ENCODE measurements at places on chromosomes 7 and 10.

GRCh38 chr7:134865001-134865845, 85.8 kb downstream of the CALD1 start:
- no peak for DNase-seq

DNA sequence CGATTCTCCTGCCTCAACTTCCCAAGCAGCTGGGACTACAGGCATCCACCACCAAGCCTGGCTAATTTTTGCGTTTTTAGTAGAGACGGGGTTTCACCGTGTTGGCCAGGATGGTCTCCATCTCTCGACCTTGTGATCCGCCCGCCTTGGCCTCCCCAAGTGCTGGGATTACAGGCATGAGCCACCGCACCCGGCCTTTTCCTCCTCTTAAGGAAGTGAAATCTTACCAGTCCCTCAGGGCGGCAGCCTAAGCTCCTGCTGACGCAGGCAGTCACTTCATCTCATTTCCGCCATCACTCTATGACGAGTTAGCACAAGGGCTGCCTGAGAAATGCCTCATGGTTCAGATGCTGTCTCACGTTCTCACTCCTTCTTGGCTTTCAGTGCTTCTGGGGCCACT, 246.0 kb upstream of the SHH start:
- no peak for DNase-seq

- no peak for DNase-seq
These were observed 4.6 kb downstream of the UFSP1 start for GRCh38 chr7:100884736-100885439.

- no peak for DNase-seq
These were observed 35.9 kb upstream of the HDAC9 start for GRCh38 chr7:18459484-18460245.

DNA sequence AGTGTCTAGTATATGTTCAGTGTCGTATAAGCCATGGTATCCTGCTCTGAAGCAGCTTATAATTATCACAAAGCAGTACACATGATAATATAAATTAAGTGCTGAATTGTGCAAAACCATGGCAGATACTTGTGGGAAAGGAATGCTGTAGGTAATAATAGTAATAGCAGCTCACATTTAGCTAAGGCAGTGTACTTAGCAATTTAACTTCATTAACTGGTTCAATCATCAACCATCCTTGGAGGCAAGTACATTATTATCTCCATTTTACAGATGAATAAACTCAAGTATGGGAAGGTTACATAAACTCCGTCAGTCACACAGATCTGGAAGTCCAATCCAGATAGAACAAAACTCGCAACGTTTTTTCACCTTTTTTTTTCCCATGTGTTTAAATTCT, 21.6 kb upstream of the RNF148 start:
- DNase-seq: no peak

DNA sequence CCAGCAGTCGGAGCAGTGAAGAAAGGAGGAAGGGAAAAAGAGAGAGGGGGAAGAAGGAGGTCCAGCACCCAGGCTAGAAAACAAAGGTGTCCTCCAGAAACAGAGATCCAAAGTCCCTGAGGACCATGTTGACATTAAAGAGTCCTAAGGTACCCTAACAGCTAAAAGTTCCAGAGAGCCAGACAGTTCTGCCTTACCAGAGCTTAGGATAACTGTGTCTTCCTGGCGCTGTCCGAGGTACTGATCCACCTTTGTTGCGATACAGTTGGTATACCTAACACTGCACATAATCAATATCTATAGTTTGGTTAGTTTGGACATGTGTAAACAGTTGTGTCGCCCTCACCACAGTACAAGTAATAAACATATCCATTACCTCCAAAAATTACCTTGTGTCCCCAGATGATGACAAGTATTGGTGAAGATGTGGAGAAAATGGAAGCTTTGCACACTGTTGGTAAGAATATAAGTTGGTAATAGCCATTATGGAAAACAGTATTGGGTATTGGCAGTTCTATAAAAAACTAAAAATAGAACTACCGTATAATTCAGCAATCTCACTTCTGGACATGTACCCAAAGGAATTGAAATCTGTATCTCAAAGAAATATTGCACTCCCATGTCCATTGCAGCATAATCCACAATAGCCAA, 59.8 kb downstream of the GRID1 start:
- DNase-seq: no peak

- no peak for DNase-seq
These were observed 40.9 kb downstream of the CCNY start for GRCh38 chr10:35377050-35377728.

GRCh38 chr10:29689001-29689400, 54.2 kb upstream of the SVIL start:
- DNase-seq: no peak

GRCh38 chr7:130356121-130356875, 11.7 kb downstream of the CPA5 start:
- DNase-seq: peak; percentile 97

DNA sequence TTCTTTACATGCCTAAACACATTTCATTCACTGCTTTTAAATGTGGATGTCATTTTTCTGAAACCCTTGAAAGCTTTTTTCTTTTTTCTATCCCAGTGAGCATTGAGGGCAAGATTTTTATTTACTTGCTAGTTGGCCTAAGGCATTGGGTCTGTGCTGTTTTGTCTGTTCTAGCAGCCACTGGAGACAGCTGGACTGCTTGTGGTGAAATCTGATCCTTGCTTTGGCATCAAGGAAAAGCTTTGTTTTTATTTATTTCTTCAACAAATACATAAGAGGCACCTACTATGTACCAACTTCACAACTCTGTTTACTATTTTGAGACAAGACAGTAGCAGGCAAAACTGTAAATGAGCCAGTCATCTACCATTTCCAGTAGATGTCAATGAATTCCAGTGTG, 28.4 kb upstream of the PDLIM1 start:
- DNase-seq: no peak

GRCh38 chr10:3783682-3784432, 1.2 kb downstream of the KLF6 start:
- peak; percentile 93 for DNase-seq

- no peak for DNase-seq
These were observed 31.3 kb downstream of the FKBP6 start for GRCh38 chr7:73359306-73359705.

All from ELF-1 (cell line).